NCI-H226 (cell line): ENCODE measurements at places on chromosomes 1 and 21.

GRCh38 chr1:2887941-2888855 is 86.7 kb upstream of the TTC34 start:
- DNase-seq = no peak

DNA sequence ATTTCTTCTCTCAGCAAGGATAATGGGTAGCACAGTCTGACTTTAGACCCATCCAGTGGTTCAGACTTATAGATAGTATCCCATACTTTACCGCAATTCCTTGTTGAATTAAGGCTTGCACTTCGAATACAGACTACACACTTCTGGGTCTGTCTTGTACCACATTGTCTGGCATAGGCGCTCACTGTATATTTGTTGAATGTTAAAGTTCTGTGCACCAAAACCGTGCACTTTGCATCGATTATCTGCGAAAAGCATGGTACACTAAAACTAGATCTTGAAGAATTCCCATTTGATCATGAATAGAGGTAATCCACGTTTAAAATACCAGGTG is 556 bp upstream of the RYR2 start:
- DNase-seq = no peak

DNA sequence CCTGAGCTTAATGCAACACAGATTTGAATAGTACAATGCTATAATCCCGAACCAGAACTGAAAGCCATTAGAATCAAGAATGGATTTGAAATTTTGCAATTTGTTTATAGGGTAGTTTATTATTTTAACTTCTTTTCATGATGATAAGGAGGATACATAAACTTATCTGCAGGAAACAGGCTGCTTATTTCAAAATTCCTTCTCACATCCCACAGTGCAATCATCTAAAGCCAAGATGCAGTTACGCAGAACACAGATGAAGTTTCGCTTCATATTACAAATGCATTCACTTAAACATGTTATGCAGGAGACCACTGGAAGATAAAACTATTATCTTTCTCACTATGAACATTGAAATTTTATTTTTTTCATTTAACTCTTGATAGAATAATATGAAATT is 1019.6 kb downstream of the PLA2G4A start:
- no peak for DNase-seq

DNA sequence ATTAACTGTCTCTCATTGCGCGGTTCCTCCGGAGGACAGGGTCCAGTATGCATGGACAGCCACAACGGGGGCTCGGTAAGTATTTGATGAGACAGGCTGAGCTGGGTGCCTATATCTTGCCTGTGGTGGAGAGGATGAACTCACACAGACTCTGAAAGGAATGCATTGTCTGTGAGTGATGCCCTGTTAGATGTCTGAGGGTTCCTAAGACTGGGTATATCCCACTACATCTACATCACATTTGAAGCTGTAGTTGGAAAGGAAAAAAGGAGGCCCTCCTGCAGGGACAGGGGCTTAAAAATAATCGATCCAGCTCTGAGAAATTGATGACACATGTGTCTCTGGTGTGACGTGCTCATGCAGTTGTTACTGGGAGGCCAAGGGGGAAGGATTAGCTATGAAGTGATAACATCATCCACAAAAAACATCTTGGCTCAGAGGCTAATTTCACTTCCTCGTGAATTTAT is 1.9 kb downstream of the ADARB1 start:
- peak; percentile 36 for DNase-seq

- DNase-seq = no peak
Measured at GRCh38 chr1:203547771-203548421, 53.9 kb downstream of the OPTC start.

DNA sequence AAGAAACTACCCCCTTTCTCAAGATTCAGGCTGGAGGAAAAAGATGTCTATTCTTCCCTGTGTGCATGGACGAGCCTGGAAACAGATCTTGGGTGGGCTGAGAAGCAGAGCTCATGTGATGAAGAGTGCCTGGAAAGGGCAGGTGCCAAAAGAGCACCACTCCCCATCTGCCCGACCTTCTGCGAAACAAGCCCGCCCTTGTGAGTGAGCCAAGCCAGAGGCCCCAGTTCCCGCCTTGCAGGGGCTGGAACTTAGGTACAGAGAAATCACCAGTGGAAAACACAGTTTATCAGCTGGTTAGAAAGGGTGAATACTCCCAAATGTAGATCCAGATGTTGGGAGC is 26.7 kb upstream of the A3GALT2 start:
- DNase-seq = peak; percentile 43

GRCh38 chr21:26425576-26425975 is 147.5 kb downstream of the CYYR1 start:
- no peak for DNase-seq

DNA sequence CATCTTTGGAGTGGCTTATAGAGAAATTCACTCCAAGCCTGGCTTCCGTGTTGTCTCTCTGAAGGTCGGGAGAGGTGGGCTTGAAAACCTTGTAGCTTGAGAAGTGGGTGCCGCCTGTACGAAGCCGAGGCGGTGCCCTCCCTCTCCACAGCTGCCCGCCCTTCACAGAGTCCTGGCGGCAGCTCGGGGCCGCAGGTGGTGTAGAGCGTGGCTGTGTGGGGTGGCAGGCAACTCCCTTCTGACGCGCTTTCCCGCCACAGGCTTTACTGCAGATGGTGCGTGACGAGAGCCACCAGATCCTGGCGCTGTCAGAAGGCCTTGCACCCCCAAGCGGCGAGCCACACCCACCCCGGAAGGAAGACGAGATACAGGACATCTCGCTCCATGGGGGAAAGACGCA is 33.1 kb upstream of the DIP2A start:
- no peak for DNase-seq

DNA sequence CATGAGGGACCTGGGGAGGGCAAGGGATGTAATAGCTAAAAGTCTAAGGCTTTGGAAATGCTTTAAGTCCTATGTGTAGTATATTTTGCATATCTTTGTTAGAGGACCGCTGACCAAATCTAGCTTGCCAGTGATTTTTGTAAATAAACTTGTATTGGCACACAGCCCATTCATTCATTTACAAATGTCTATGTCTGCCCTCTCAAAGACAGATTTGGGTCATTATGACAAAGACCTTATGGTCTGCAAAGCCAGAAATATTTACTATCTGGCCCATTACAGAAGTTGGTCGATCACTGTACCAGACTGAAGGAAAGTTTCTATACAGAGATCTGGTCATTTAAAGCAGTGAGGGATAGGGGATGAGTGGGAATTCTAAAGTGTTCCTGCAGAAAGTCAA is 120.1 kb upstream of the RAVER2 start:
- DNase-seq = no peak

- peak; percentile 43 for DNase-seq
Measured at GRCh38 chr1:30919025-30919881, 10.7 kb upstream of the SDC3 start.

DNA sequence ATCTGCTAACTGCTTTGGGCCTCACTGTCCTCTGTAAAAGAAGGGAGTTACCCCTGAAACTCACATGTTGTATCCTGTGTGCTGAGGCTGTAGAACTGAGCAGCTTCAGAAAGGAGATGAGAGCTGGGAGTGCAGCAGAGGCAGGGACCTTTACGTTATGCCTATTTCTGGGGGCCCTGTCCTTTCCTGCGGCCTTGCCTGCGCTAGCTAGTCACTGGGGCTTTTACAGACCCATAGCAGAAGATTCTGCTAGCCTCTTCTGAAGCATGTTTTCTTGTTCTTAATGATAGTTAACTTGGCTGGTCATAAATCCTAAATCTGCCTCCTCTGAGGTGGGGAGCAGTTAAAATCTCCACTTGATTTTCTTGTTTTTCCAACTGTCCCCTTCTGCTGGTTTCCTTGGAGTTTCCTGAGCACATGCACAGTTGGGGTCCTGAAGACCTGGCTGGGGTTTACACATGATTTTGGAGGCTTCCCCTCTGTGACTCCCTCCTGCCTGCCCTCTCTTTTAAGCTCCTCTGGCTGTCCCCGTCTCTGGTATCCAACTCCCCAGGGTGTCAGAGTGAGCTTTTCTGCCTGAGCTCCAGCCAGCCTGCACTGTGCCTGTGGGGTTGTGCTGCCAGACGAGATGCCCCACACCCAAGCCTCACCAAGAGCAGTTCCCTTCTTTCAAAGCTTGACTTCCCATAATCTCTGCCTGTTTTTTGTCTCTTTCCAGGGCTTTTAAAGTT is 76.6 kb downstream of the NOS1AP start:
- no peak for DNase-seq

- peak; percentile 63 for DNase-seq
Measured at GRCh38 chr21:27564684-27565301, 597.9 kb upstream of the ADAMTS5 start.

DNA sequence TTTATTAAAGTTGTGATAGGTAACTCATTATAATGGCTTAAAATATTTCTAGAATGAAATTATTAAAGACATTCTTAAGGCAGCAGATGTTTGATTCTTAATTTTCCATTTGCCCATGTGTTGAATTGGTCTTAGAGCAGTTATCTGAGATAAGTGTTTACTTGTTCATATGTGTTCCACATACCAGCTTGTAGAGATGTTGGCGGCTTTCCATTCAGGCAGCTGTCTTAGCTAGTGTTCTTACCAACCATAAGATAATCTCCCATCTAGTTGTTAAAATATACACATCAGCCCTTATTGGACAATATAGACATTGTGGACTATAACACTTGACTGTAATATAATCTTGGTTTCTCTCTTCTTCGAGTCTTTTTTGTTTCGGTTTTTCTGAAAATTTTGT is 1372.9 kb upstream of the ADGRL2 start:
- DNase-seq = peak; percentile 6

GRCh38 chr1:206441336-206441967 is 28.8 kb upstream of the IKBKE start:
- no peak for DNase-seq
